ENCODE measurements at places on chromosomes 2 and 18.
A peak's percentile ranks its signal among the peaks of the same experiment; 100 is the strongest.

DNA sequence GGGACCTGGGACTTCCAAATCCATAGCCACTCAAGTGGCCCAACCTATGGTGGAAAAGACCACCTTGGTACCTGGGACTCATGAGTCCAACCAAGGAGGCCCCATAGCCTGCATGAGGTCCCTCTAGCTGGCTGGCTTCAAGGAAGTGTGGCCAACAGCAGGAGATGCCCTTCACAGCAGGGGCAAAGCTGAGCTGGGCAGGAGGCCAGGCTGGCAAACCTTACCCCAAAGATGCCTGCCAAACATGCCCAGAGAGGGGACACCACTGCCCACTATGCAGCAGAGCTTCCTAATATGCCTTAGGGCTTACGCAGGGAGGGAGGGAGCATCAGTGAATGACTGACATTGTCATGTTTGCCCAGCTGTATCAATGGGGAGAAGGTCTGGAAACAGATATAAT, 188.0 kb upstream of the GLI2 start:
- no peak for DNase-seq

GRCh38 chr2:196153480-196153879, 17.9 kb downstream of the STK17B start:
- no peak for DNase-seq

DNA sequence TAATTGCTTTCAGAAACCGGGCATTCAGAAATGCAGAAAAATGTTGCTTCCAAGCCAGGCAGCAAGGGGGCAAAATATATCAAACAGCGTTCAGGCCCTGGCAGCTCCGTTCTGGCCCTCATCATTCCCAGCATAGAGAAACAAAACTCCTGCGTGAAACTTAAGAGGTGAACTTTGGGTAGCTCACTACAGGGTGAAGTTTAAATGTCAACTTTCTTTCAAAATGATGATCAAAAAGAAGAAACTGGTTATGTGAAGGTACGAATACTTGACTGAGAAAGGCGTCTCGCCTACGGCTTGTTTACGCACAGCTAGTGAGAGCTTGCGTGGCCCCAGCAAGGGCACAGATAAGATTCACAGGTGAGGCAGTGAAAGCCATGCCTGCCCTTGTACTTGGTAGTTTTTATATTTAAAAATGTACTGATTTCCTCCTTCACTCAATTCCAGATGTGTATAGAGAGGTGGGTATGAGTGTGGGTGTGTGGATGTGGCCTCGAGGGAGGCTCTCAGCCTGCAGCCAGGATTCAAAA, 127.5 kb downstream of the NFATC1 start:
- DNase-seq, result no peak

- peak; percentile 38 for DNase-seq
These were observed 107.8 kb upstream of the LTBP1 start for GRCh38 chr2:32838949-32839348.

GRCh38 chr18:3449512-3450011, 410 bp upstream of the TGIF1 start:
- DNase-seq, result no peak

DNA sequence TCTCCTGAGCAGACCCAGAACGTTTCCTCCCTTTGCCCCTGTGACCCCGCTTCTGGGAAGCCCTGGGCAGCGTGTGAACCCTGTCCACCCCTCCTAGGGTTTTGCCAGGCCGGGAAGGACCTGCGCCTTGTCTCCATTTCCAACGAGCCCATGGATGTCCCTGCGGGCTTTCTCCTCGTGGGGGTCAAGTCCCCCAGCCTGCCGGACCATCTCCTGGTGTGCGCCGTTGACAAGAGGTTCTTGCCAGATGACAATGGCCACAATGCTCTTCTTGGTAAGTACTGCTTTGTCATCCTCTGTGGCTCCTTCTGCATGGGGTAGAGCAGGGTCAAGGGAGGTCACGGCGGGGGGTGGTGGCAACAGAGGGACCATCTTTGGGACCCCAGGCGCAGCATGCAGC, 32.5 kb downstream of the GREB1 start:
- no peak for DNase-seq
